ENCODE measurements at places on chromosomes 6 and 20.

DNA sequence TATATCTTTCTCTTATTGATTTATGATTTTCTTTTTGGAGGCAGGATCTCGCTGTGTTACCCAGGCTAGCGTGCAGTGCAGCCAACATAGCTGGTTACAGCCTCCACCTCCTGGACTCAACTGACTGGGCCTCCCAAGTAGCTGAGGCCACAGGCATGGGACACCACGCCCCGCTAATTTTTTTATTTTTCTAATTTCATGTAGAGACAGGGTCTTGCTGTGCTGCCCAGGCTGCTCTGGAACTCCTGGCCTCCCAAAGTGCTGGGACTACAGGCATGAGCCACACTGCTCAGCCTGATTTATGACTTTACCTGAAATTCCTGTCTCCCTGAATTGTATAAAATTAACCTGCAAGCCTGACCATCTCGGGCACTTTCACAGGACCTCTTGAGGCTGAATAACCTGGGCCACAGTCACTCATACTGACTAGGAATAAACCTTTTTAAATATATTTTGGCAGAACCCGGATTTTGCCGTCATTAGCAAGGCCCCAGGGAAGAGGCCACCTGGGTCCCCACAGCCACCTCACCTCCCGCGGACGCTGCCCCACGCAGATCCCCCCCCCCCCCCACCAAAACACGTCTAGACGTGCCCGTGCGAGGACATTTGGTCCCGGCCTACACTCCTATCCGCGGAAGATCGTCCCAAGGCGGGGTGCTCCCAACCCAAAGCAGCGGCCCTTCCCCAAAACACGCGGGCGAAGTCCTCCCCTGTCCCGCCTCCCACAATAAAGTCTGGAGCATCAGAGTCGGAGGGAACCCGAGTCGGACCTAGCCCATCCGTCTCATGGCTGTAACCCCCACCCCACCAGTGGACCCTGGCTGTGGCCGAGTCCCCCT, 902 bp downstream of the ZNF337 start:
- peak overlapping the region; percentile 93 for H3K4me3 ChIP-seq
- H3K4me1 ChIP-seq = peaks cover 16% of the 10 kb centered on the region
- no peaks in the 10 kb centered on the region for H3K36me3 ChIP-seq
- DNase-seq = no peak
- H3K27me3 ChIP-seq = no peaks in the 10 kb centered on the region

DNA sequence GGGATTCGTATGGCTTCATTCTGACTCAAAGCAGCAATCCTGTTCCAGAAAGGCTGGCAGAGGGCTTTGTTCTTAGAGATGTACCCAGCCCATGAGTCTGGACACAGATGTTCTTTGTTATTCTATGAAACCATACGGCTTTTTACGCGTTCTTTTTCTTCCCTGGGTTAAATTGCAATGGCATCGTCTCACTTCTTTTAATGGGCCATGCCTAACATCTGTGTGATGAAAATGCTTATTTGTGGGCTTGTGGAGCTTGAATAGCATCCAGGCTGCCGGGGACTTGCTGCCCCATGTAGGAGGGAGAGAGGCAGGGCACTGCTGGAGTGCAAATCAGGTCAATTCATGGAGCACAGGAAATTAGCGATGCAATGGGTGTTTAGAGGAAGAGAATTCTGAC, 19.4 kb downstream of the FAM50B start:
- no peaks in the 10 kb centered on the region for H3K36me3 ChIP-seq
- no peak overlapping the region for H3K4me3 ChIP-seq
- no peak for DNase-seq

- H3K27me3 ChIP-seq = no peaks in the 10 kb centered on the region
- no peak overlapping the region for H3K27ac ChIP-seq
- no peak for DNase-seq
- no peaks in the 10 kb centered on the region for H3K36me3 ChIP-seq
- H3K4me3 ChIP-seq = no peak overlapping the region
Measured at GRCh38 chr6:23445157-23445710, 680.8 kb upstream of the NRSN1 start.

DNA sequence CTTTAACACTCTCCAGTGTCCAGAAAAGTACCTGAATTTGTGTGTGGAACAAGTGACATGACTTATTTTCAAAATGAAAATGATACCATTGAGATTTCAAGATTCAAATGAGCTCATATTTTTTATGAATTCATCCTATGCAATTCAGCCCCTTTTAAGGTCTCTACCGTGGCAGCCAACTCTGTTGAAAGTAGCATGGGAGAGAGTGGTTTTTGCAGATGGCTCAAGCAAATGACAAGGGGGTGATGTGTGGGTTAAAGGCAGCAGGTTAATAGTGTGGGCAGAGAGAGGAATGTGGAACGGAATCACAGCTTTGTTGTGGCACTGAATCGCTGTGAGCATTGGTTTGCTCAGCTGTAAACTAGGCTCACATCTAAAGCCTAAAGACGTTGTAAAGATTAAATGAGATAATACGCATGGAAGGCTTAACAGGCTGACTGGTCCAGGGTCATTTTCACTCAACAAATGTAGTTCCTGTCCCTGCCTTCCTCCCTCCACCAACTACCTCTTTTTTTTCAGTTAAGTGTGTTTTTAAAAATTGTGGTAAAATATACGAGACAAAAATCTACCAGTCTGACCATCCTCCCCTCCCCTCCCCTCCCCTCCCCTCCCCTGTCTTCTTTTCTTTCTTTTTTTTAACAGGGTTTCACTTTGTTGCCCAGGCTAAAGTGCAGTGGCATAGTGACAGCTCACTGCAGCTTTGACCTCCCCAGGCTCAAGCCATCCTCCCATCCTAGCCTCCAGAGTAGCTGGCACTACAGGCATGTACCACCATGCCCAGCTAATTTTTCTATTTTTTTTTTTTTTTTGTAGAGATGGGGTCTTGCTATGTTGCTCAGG, 114.7 kb upstream of the ZNF217 start:
- H3K36me3 ChIP-seq = no peaks in the 10 kb centered on the region
- H3K27me3 ChIP-seq = no peaks in the 10 kb centered on the region
- no peak overlapping the region for H3K4me3 ChIP-seq
- peaks cover 24% of the 10 kb centered on the region for H3K4me1 ChIP-seq
- H3K27ac ChIP-seq = no peak overlapping the region

- peaks cover 3% of the 10 kb centered on the region for H3K4me1 ChIP-seq
- DNase-seq = no peak
- no peak overlapping the region for H3K4me3 ChIP-seq
Measured at GRCh38 chr6:22447249-22448196, 121.8 kb upstream of the HDGFL1 start.

DNA sequence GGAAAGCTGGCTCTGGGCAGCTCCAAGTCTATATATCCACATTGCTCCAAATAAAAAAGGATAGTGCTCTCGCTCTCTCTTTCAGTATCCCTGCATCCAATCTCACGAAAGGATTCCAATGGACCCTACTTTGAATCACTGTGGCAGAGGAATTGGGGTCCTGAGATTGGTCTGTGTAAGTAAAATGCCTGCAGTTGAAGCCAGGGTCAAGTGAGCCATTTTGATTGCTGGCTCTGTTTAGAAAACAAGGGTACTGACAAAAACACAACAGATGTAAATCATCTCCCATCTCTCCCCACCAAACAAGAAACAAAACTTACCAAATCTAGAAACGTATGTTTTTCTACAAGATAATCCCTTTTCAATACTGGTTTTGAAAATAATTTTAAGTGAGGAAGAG, 45.6 kb downstream of the RSPO3 start:
- no peak overlapping the region for H3K27ac ChIP-seq
- DNase-seq = no peak
- no peaks in the 10 kb centered on the region for H3K36me3 ChIP-seq

DNA sequence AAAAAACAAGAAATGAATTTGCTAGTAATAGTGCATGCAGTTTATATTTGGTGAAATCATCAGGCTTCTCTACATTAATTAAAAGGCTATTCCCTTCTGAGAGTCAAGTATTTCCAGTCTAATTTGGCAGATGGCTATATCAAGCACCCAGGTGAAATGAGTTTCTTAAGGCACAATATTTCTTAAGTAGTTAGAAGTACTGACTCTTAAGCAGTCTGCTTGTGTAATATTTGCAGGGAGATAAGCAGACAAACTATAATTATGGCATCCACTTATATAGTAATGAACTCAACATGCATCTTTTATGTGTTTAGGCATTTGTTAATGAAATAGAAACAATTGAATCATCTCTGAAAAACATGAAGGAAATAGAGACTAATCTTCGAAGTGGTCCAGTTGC, 189.2 kb downstream of the UTRN start:
- no peak for DNase-seq
- H3K27me3 ChIP-seq = no peaks in the 10 kb centered on the region
- no peak overlapping the region for H3K4me3 ChIP-seq
- H3K27ac ChIP-seq = no peak overlapping the region

GRCh38 chr6:3466488-3467219, 9.8 kb upstream of the SLC22A23 start:
- H3K36me3 ChIP-seq = no peaks in the 10 kb centered on the region
- no peak for DNase-seq
- H3K4me1 ChIP-seq = no peaks in the 10 kb centered on the region
- H3K4me3 ChIP-seq = no peak overlapping the region
- no peaks in the 10 kb centered on the region for H3K27me3 ChIP-seq
- no peak overlapping the region for H3K27ac ChIP-seq

GRCh38 chr6:167104388-167104787, 18.5 kb upstream of the CCR6 start:
- no peak overlapping the region for H3K4me3 ChIP-seq
- H3K4me1 ChIP-seq = no peaks in the 10 kb centered on the region
- H3K27ac ChIP-seq = no peak overlapping the region
- DNase-seq = no peak

- H3K27ac ChIP-seq = no peak overlapping the region
- H3K4me3 ChIP-seq = no peak overlapping the region
Measured at GRCh38 chr20:17298171-17298570, 71.3 kb downstream of the PCSK2 start.

DNA sequence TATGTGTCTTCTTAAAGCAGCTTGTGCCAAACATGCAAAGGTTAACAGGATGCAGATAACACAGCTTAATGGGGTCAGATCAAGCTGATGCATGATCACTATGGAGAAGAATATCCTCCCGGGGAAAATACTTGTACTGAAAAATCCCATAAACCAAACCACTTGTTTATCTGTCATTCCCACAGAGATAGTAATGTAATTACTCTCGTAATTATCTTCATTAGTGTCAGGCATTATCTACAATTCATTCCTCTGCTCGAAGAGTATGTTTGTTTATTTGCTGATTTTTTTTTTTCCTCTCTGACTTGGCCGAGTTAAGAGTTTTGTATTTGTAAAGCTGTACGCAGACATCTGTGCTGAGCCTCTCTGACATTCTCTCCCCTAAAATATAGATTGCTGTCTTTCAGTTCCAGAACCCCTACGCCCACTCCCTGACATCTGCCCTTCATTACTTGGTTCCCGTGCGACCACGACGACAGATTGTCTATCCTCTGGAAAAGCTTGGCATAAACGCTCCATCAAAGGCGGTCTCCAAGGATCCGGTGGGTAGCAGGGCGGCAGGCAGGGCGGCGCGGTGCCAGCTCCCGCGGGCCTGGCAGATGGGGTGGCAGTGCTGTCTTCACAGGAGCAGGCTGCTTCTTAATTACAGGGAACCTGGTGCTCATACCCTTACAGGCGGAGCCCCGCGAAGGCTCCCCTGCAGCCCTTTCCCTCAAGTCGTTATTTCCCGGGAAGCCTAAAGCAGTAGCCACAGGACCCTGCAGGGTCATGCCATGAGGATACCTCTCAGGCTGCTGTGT, 147.2 kb downstream of the CFAP61 start:
- no peaks in the 10 kb centered on the region for H3K36me3 ChIP-seq
- no peak for DNase-seq
- H3K4me1 ChIP-seq = no peaks in the 10 kb centered on the region
- no peak overlapping the region for H3K4me3 ChIP-seq
- H3K27me3 ChIP-seq = no peaks in the 10 kb centered on the region
- H3K27ac ChIP-seq = no peak overlapping the region

GRCh38 chr20:51183451-51183850, 160.5 kb upstream of the KCNG1 start:
- no peak overlapping the region for H3K27ac ChIP-seq
- no peaks in the 10 kb centered on the region for H3K4me1 ChIP-seq
- no peak for DNase-seq
- H3K36me3 ChIP-seq = no peaks in the 10 kb centered on the region
- H3K4me3 ChIP-seq = no peak overlapping the region

DNA sequence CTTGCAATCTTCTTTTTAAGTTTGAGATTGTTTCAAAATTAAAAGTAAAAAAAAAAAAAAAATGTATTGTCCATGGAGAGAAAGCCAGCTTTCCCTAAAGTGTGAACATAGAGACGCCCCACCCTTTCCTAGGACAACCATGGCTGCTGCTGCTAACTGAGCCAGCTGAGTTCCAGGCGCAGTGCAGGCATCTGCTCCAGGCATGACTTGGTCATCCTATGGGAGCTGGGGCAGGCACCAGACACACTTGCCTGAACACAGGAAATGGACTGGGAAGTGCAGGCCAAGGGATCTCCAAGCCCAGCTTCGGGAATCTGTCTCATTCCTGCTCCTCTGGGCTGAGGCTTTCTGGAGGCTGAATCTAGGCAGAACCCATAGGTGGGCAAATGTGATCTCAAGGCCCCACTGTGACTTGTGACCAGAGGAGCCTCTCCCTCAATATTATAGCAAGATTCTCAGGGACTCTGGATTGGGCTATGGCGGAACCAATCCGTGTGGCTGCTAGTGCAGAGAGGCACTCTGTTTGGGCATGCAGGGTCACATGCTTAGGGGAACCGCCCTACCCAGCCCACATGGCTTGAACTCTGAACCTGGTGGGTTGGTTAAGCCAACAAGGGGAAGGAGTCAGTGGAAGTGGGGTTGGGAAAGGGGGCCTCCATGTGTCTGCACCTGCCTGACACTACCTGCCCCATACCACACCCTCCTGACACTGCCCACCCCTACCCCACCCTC, 138.2 kb upstream of the CST7 start:
- H3K4me3 ChIP-seq = no peak overlapping the region
- DNase-seq = no peak
- H3K4me1 ChIP-seq = no peaks in the 10 kb centered on the region

- no peak overlapping the region for H3K27ac ChIP-seq
- DNase-seq = no peak
- no peaks in the 10 kb centered on the region for H3K36me3 ChIP-seq
Measured at GRCh38 chr6:5469101-5469846, 208.0 kb downstream of the FARS2 start.

- no peak overlapping the region for H3K4me3 ChIP-seq
- H3K4me1 ChIP-seq = no peaks in the 10 kb centered on the region
- no peak overlapping the region for H3K27ac ChIP-seq
- no peaks in the 10 kb centered on the region for H3K36me3 ChIP-seq
Measured at GRCh38 chr20:56605261-56605996, 23.7 kb upstream of the TFAP2C start.

GRCh38 chr6:129957941-129958898, 60.2 kb upstream of the L3MBTL3 start:
- no peaks in the 10 kb centered on the region for H3K36me3 ChIP-seq
- H3K27ac ChIP-seq = no peak overlapping the region
- no peaks in the 10 kb centered on the region for H3K4me1 ChIP-seq
- no peaks in the 10 kb centered on the region for H3K27me3 ChIP-seq
- no peak overlapping the region for H3K4me3 ChIP-seq

GRCh38 chr6:110689275-110689935, 125.9 kb downstream of the CDK19 start:
- no peaks in the 10 kb centered on the region for H3K27me3 ChIP-seq
- no peaks in the 10 kb centered on the region for H3K4me1 ChIP-seq
- H3K36me3 ChIP-seq = no peaks in the 10 kb centered on the region
- no peak overlapping the region for H3K4me3 ChIP-seq
- no peak overlapping the region for H3K27ac ChIP-seq

- no peaks in the 10 kb centered on the region for H3K36me3 ChIP-seq
- no peak for DNase-seq
Measured at GRCh38 chr20:8118760-8119159, 13.3 kb upstream of the PLCB1 start.
